ENCODE measurements at places on chromosomes 16 and 17. TPM values are rescaled to one million over a fixed set of nuclear protein-coding genes. Genes with fewer than 3 reads are reported as not detected.

The GLTPD2 gene
- 0.77 TPM for polyA plus RNA-seq

The KRT24 gene
- not detected for polyA plus RNA-seq

The SLX4 gene
- 4.6 TPM for polyA plus RNA-seq

The HSPB9 gene
- polyA plus RNA-seq: 0.27 TPM

The DRC3 gene
- 5.1 TPM for polyA plus RNA-seq

The OR4D1 gene
- not detected for polyA plus RNA-seq

The HAP1 gene
- polyA plus RNA-seq: 0.32 TPM

The LGALS9B gene
- polyA plus RNA-seq: not detected

DNA sequence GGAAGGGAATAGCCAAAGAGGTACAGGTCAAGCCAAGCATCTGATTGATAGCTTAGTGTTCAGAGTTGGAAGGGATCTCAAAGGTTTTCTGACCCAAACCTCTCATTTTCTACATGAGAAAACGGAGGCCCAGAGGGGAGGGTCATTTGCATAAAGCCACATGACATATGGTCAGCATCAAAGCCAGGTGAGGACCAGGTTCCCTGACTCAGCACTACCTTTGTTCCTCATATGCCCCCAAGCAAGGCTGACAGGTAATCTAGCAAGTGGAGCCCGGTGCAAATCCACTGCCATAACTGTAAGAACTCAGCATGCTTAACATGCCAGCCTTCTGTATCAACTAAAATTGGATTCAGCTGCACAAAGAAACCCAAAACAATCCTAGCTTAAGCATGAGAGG, 28.2 kb upstream of the CCL1 start:
- DNase-seq: no peak

GRCh38 chr17:52027620-52028295, 130.8 kb downstream of the CA10 start:
- no peak for DNase-seq

DNA sequence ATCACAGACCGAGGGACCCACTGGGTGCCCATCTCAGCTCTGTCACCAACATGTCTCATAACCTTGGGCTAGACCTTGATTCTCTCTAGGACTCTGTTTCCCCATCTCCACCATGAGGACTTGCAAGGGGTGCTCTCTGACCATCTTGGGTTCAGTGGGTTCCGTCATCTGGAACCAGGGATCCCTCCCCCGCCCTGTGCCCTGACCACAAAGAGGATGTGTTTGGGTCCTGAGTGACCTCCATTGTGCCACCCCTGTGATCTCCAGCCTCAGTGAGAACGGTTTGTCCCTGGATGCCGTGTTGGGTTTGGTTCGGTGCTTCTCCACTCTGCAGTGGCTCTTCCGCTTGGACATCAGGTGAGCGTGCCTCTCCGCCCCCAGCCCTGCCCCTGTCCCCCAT, 49.1 kb upstream of the CPNE2 start:
- no peak for DNase-seq

DNA sequence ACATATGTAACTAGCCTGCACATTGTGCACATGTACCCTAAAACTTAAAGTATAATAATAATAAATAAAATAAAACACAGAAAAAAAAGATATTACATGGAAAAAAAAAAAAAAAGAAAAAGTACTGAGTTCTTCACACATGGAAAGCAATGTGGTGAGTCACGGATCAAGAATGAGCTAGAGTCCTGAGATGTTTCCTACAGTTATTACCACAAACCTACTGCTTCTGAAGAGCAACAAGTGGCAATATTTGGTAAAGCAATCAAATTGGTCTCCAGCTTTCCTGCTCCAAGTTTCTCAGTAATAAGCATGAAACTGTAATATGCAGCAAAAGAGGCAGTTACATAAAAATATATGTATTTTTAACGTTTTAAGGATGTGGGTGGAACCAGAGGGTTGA, 223.3 kb upstream of the SALL1 start:
- DNase-seq: no peak

GRCh38 chr17:8964801-8965393, 610 bp downstream of the PIK3R5 start:
- DNase-seq: no peak

DNA sequence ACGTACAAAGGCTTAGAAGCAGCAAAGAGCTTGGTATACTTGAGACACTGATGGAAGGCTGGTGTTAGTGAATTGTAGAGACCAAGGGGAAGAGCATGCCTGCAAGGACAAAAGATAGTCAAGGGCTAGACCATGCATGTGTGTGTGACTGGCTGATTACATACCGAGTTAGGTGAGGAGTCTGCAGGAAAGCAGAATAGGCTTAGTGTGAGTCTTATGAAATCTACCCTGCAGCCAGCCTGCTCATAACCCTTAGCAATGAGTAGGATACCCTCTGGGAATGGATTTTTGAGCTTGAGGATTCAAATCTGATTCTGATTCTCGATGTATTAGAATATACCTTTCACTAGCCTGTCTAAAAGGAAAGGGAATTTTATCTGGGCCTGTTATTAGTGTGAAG, 77.0 kb downstream of the TANGO6 start:
- DNase-seq: no peak

DNA sequence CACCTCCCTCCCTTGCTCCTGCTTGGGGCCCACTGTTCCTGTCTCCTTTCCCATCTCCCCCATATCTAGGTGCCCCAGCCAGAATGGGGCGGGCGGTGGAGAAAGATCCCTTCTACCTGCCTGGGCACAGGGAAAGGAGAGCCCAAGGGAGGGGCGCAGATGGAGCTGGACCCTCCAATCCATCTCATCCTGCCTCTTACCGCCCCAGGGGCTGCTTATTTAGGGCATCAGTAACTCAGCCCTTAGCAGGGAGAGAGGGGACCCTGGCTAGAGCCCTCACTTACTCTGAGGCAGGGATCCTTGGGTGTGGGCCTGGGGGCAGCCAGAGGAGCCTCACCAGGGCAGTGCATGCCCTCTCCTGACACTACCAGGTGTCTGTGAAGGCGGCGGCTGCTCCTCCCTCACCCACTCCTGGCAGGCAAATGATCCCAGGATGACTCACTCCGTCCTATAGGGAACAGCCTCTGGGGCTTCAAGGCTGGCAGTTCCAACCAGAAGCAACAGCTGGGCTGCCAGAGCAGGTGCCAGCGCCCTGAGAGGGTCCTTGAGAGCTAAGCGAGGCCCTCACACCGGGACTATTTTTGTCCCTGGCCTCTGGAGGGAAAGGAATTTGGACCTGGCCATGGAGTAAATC, 16.3 kb upstream of the BCAR1 start:
- peak; percentile 64 for DNase-seq

- peak; percentile 96 for DNase-seq
Observed at GRCh38 chr16:57299719-57300386, 15.4 kb upstream of the PLLP start.

DNA sequence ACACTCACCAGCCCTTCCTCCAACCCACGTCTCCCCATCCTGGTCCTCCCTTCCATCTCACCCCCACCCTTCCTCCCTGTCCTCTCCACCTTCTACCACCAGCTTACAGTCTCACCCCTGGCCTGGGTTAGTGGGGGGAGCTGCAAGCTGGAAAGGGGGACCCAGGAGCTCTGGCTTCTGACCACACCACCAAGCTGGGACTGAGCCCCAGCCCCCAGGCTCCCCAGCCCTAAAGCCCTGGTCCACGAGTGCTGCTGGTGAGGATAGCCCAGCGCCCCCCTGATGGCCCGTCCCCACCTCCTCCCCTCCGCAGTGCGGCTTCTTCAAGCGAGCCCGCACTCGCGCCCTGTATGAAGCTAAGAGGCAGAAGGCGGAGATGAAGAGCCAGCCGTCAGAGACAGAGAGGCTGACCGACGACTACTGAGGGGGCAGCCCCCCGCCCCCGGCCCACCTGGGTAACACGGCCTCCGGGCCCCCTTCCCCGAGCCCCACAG, 7.2 kb upstream of the PDK2 start:
- DNase-seq: no peak

- DNase-seq: no peak
Observed at GRCh38 chr16:17512636-17513220, 42.0 kb upstream of the XYLT1 start.
